Activated CD8-positive, alpha-beta T cell treated with anti-CD3 and anti-CD28 coated beads, Interleukin-2, amount 10 ng/mL, durations not matched to agents 7 days and 5 days (primary cell): ENCODE measurements at places on chromosomes 1 and 21. TPM values are rescaled to one million over a fixed set of nuclear protein-coding genes. Genes with fewer than 3 reads are reported as not detected.

PRAMEF5 gene
- not detected for total RNA-seq

BATF3 gene
- total RNA-seq: 31.3 TPM

TMPRSS3 gene
- 10.1 TPM for total RNA-seq

SLC16A4 gene
- total RNA-seq: 0.23 TPM

ASPM gene
- total RNA-seq: 87.9 TPM

ANGPTL7 gene
- not detected for total RNA-seq
